ENCODE measurements at places on chromosomes 11 and 22.

DNA sequence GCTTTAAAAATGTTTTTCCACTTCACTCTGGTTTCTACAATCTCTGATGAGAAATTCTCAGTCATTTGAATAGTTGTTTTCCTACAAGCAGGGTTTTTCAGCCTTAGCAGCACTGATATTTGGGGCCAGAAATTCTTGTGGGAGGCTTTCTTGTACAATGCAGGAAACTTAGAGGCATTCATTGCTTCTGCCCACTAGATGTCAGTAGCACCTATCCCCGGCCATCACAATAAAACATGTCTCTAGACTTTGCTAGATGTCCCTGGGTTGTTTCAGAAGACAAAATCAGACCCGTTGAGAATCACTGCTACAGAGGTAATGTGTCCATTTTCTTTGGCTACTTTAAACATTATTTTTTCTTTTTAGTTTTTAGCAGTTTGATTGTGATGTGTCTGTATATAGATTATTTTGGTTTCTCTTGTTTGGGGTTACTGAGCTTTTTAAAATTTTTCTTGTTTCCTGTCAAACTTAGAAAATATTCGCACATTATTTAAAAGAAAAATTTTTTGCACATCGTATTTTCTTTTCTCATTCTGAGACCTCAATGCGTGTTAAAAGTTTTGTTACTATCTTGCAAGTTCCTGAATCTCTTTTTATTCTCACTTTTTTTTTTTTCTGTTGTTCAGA lies 60.8 kb upstream of the CCDC179 start:
- DNase-seq: peak; percentile 18

DNA sequence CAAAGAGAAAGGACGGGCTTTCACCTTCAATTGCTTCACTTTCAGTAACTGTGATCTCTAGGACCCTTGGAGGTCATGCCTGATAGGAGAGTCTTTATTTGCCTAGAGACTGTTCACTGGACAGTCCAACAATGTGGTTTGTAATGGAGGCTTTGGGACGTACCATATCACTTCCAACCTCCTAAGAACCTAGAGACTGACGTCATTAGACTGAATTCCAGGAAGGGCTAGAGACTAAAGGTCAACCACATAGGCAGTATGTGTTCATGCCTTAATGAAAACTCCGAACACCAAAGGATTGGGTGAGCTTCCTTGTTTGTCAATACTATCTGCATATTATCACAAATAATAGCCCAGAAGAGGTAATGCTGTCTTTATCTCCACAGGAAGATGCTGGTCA lies 53.7 kb upstream of the CNTN5 start:
- DNase-seq: no peak

DNA sequence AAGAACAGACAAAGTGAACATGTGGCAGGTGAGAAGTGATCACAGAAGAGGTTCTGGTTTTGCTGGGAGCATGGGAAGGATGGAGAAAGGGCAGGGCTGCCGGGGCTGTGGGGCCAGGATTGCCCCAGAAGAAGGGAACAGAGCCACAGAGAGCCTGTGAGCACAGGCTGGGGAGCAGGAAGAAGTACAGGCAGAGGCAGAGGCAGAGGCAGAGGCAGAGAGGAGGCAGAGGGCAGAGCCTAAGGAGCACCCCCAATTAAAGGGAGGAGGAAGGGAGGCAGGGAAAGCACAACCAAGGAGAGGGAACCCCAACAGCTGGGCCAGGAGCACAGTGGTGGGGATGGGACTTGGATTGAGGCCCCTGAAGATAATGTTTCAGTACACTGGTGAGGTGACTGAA lies 51.5 kb downstream of the SGSM3 start:
- DNase-seq: no peak

DNA sequence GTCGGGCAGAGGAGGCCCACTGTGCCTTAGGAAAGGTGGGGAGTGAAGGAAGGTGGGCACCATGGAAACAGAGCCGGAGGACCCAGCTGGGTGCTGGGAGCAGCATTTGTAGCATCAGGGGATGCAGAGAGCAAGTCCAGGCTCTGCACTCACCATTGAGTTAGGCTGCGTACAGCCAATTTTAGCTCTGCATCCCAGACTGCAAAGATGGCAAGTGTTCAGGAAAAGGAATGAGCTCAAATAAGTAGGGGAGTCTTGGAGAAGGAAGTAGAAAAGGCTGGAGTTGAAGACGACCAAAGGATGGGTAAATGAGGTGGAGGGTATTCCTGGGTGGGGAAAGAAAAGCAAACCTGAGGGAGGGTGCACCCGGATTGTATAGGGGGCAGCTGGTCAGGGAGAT lies 31.6 kb upstream of the ETS1 start:
- no peak for DNase-seq

- no peak for DNase-seq
These were observed 13.6 kb downstream of the BCR start for GRCh38 chr22:23193882-23194281.

GRCh38 chr11:129881570-129882170 lies 13.7 kb downstream of the NFRKB start:
- peak; percentile 41 for DNase-seq

DNA sequence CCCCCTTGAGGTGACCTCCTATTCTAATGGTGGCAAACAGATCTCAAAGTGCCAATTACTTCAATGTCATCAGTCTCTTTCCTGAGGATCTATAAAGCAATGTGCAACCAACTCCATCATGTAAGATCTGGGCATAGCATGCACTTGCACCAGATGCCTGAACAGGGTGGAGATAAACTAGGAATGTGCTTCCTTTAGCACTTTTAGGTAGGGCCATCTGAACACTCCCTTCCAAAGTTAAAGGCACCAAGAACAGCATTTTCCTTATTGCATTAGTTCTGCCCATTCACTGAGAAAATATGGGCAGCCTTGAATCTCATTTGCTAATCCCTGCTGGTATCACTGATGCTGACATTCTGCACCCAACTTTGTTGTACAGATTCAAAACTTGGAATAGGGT lies 112.0 kb downstream of the SGSM3 start:
- no peak for DNase-seq

DNA sequence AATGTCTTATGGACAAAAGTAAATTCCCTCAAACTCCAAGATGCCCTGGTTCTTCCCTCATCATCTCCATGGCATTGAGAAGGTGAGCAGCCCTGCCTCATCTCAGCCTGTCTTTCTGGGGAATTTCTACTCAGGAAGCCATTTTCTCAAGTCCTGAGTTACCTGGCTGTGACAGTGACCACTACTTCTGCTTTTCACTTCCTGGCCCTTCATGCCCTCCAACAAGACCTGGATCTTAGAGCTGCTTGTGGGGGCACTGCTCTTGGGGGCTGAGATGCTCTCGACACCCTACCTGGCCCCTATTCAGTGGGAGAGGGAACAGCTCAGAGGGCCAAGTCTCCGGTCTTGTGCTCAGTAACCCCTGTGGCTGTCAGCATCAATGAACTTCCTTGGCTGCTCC lies 5.5 kb upstream of the IGSF22 start:
- DNase-seq: no peak

DNA sequence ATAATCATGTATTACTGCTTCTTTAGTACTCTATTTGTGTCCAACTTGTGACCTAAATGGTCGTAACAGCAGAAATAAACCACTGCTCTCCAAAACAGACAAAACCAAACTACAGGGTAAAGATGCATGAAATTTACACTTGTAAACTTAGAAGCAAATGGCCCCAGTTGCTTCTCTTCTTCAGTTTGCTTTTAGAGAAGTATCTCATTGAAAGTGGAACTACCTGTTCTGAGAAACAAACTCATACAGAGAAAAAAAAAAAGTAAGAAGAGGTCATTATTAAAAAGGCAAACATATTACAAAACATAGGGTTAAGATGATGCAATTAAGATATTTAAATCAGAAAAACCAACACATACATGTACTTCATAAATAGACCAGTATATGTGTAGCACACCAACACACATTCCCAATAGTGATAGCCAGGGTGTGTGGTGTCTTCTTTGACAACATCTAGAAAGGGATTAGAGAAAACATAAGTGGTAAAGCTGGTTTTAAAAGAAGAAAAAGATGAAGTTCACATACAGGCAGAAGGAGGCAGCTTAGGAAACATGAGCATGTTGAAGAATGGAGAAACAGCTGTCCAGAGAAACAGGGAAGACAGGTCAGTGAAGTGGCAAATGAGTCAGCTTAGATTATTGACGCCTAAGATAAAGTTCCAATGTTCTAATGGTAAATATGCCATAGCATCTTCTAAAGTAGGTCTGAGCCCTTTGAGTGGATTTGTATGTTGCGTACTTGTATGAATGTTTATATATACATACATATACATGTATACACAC lies 844.7 kb upstream of the CCDC90B start:
- DNase-seq: no peak

All from HuH-7.5 (cell line).